ENCODE measurements at places on chromosomes 7 and 10. TPM values are rescaled to one million over a fixed set of nuclear protein-coding genes. Genes with fewer than 3 reads are reported as not detected.

GRCh38 chr7:55288070-55288824 lies 76.9 kb upstream of the LANCL2 start:
- DNase-seq: no peak

- peak; percentile 85 for DNase-seq
Measured at GRCh38 chr10:28663576-28664368, 13.5 kb upstream of the BAMBI start.

The NRG3 gene
- not detected for polyA plus RNA-seq

The GARIN1A gene
- polyA plus RNA-seq: 4.3 TPM

DNA sequence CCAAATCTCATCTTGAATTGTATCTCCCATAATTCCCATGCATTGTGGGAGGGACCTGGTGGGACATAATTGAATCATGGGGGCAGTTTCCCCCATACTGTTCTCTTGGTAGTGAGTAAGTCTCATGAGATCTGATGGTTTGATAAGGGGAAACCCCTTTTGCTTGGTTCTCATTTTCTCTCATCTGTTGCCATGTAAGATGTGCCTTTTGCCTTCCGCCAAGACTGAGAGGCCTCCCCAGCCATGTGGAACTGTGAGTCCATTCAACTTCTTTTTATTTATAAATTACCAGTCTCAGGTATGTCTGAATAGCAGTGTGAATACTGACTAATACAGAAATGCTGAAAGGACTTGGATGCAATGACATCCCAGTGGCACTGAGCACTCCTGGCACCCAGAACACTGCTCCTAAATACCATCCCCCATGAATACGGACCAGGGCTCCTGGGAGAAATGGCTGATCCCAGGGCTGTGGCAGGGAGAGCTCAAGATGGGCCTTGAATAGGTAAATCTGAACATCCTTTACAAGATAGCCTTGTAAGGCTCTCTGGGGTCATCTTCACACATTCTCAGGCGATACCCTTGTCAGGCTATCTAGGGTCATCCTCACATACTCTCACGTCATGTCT lies 19.4 kb downstream of the ZFAND2A start:
- DNase-seq: no peak

The ACSM6 gene
- not detected for polyA plus RNA-seq

DNA sequence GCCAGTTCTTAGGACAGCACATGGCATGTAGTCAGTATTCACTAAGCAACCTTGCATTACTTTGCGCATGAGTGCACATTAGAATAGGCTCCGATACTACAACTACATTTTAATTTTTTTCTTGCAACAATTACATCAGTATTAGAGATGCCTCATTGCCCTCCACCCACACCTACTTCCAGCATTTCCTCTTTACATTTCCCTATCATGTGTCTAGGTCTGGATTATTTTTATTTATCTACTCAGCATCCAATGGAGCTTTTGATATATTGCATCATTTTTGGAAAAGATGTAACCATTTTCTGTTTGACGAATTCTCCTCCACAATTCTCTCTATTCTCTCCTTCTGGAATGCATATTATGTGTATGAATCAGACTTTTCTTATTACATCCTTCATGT lies 258.2 kb upstream of the GLI3 start:
- no peak for DNase-seq

- no peak for DNase-seq
Measured at GRCh38 chr10:131288648-131289047, 22.9 kb downstream of the TCERG1L start.

The ADRA2A gene
- 2.1 TPM for polyA plus RNA-seq

GRCh38 chr7:112157072-112157471 lies 49.1 kb downstream of the DOCK4 start:
- no peak for DNase-seq

The LRRC18 gene
- polyA plus RNA-seq: 0.22 TPM

The RBM48 gene
- 13.9 TPM for polyA plus RNA-seq

DNA sequence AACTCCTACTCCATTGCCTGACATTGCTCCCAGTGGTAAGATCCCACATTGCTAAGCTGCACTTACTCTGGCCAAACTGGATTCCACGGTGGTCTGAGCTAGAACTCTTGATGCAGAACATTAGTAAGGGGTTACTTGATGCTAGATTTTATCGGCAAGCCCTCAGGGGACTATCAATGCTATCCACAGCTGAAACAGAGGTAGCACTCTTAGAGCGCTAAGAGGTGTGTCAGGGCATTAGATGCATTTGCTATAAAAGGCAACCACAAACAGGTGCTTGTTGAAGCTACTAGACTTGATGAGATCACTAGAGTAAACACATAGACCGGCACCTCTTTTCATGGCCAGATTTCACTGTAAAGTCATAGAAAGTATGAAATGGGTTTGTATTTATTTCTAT lies 116.3 kb downstream of the MDFIC start:
- DNase-seq: no peak

The HMX3 gene
- polyA plus RNA-seq: not detected

The ZKSCAN1 gene
- 43.7 TPM for polyA plus RNA-seq

DNA sequence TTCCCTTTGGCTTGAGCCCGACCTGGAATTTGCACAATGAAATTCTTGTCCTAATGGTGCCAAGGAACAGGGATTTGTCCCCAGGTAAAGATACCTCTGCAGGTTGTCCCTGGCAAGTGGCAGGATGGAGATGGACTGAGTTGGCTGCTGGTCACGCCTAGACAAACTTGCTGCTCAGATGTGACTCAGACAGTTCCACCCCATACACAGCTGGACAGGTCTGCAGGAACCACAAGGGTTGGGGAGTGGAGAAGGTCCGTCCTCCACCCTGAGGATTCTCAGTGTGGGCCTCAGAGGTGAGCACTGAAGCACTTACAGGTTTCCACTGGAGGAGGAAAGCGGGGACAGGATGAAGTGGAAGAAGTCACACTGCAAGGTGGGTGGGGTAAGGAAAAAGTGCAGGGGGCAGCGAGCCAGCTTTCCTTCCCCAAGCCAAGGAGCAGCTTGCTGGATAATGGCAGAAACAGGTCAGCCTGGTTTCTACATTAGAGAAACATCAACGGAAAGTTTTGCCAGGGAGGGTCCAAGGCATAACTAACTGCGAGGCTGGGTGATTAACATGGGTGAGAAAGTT lies 20.5 kb downstream of the ITPRIP start:
- DNase-seq: no peak

DNA sequence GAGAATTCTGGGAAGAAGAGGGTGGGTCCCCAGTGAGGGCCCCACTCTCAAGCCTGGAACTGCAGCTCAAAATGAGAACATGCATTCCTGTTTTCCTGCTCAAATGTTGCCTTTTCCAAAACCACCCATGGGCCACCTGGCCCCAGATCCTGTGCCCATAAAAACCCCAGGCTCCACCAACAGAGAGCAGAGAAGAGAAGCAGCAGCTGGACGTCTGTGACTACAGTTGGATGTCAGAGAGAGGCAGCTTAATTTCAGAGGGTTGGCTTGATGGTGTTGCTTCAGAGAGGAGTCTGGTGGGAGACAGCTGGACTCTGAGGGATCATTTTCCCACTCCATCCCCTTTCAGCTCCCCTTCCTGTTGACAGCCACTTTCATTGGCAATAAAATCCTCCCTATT lies 256.4 kb downstream of the FZD1 start:
- no peak for DNase-seq

GRCh38 chr7:4085937-4086691 lies 596.0 kb upstream of the FOXK1 start:
- no peak for DNase-seq

The ATAD1 gene
- polyA plus RNA-seq: not detected

DNA sequence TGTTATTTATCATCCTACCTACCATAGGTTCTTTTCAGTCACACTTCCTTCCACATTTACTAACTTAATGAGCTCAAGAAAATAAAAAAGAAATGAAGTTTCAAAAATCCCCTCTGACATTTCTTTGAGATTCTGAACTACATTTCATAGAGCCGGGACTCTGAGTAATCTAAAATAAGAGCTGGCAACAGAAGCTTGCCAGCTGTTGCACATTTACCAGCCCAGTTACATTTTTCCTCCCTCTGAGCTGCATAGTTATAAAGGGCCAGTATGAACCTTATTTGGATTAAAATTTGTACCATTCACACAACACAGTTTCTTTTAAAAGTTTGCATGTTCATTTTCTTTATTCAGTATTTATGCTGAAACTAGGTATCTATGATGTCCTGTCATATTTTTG lies 119.5 kb upstream of the CAV2 start:
- no peak for DNase-seq

GRCh38 chr7:79337717-79338116 lies 115.8 kb downstream of the MAGI2 start:
- no peak for DNase-seq

DNA sequence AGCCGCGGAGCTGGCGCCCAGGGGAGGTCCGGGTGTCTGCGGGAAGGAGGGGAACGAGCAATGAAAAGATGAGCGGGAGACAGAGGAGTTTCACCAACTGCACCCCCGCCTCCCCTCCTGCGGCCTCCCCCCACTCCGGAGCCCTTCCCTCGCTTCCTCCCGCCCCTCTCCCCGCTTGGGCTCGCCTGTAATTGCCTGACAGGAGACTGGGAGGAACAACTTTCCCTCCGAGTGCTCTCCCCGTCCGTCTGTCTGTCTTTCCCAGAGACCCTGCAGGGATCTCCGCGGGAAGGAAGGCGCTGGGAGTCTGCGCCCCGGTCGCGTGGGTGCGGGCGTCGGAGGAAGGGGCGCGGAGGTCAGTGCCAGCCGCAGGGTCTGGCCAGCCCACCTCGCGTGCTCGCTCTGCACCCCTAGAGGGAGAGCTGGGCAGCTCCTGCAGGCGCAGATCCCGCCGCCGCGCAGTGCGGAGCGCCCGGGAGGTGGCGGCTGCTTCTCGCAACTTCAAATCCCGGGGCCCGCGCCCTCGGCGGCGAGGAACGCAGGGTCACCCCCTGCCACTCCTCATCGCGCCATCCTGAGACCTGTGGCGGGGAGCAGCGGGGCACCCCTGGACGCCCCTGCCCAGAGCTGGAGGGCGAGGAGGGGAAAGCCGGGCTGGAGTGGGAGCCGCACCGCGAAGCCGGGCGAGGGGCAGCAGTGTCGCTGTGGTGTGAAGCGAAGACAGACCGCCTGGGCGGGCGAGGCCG lies 511 bp upstream of the NRP1 start:
- DNase-seq: peak; percentile 93

The MGAM2 gene
- not detected for polyA plus RNA-seq

DNA sequence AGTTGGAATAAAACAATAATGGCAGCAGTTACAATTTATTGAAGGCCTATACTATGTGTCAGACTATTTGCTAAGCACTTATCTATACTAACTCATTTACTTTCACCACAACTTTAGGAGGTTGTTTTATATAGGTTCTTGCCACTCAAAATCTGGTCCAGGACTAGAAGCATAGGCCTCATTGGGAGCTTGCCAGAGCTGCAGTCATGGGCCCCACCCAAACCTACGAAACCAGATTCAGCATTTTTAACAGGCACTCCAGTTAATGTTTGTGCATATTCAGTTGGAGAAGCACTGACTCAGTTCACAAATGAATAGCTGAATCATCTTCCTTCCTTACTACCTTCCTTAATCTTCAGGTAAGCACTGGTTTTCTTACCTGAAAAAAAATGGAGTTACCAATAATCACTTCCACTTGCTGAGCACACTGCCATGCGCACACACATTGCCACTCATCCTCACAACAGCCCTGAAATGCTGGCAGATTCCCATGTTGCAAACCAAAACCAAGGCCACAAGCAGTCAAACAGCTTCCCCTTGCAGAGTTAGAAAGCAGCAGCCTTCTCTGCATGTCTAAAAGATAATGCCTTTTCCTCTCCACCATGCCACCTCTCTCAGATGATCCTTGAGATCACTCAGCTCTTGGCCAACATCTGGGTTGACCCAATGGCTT lies 122.4 kb downstream of the SLC16A9 start:
- DNase-seq: no peak

DNA sequence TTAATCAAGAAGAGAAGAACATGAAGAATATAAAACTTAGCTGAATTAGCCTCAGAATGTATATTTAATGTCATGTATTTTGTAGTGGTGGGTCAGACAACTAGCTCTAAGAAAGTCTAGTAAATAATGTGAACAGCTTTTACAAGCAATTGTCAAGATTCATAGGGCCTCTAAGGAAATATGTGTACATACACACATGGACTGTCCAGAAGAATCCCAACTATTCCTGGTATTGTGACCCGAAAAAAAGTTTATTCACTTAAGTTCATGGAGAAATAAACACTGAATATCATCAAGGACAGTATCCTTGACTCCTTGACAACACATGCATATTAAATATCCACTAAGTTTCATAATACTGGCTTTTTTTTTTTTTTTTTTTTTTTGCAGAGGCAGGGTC lies 11.4 kb upstream of the TWIST1 start:
- no peak for DNase-seq

The MNX1 gene
- polyA plus RNA-seq: not detected

The CELF2 gene
- polyA plus RNA-seq: 81.4 TPM

The COPS6 gene
- polyA plus RNA-seq: 100 TPM

DNA sequence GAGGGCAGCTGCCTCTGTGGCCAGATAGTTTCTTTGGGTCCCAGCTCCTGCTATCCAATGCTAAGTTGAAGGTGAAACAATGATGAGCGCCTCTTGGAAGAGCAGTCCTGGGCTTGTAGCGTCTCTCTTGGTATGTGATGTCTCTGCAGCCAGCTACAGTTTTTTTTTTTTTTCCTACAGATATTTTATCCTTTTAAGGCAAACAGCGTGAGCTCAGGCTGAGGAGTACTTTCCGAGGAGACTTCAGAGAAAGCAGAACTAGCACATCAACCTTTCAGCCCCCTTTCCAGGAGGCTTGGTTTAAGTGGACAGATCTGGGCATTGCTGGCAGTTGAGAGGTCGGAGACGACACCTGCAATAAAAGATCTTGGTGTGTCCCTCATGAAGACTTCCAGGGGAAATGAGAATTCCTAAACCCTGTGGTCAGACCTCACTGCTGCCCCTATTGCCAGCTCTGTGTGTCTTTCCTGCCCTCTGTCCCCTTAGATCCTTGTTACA lies 9.1 kb downstream of the PRKG1 start:
- peak; percentile 29 for DNase-seq

The TMEM225B gene
- polyA plus RNA-seq: not detected

The RNF133 gene
- not detected for polyA plus RNA-seq

DNA sequence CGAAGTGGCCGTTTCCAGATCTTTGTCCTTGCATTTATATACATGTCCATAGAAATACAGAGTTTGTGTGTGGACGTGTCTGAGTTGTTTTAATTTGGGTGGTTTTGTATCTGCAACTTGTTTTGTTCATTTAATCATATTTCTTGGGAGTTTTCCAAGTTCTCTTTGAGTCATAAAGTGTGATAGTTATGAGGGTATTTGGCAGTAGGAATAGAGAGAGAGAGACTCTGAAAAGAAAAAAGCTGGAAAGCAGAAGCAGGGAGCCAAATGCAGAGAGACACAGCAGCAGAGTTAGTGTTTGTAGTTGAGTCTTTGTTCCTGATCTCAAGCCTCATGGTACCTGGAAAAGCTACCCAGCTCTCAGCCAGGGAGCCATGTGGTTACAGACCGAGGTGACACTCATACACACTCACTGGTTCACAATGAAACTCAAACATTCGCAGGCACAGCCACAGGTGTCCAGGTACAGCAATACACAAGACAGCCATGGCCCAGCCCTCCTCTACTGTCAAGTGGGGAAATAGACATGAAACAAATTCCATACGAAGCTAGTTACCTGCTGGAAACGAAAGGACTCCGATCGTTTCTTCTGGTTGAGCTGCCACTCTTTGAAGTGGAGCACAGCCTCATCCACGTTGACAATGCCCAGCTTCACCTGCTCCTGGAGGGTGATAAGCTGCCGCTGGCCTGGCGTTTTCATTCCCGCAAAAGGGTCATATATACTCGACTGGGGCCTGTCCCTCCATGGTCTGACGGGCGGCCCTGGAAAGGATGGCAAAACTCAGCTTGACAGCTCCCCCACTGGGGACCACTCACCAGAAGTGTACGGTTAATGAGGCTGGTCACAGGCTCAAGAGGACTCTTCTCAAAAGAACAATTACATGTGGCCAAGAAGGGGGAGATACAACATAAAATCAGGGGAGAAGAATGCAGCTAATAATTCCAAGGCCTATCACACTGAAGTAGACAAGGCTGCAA lies 33.3 kb upstream of the TM9SF3 start:
- DNase-seq: no peak
